ENCODE measurements at places on chromosomes 7 and 10. TPM values are rescaled to one million over a fixed set of nuclear protein-coding genes. Genes with fewer than 3 reads are reported as not detected.

COL28A1 gene
- total RNA-seq, result 0.29 TPM

RPA3 gene
- 44.2 TPM for total RNA-seq

UNCX gene
- total RNA-seq, result not detected

CDNF gene
- total RNA-seq, result 2.9 TPM

FAM25A gene
- total RNA-seq, result not detected

PNLIPRP1 gene
- not detected for total RNA-seq

FXYD4 gene
- total RNA-seq, result not detected

GIMAP7 gene
- total RNA-seq, result not detected

ACSL5 gene
- 0.68 TPM for total RNA-seq

- H3K27ac ChIP-seq, result no peak overlapping the region
- no peaks in the 10 kb centered on the region for H3K4me1 ChIP-seq
- H3K4me3 ChIP-seq, result no peak overlapping the region
- no peaks in the 10 kb centered on the region for H3K36me3 ChIP-seq
- DNase-seq, result no peak
- peaks cover 38% of the 10 kb centered on the region for H3K27me3 ChIP-seq
Measured at GRCh38 chr10:45376371-45376801, 2.4 kb downstream of the ALOX5 start.

DNA sequence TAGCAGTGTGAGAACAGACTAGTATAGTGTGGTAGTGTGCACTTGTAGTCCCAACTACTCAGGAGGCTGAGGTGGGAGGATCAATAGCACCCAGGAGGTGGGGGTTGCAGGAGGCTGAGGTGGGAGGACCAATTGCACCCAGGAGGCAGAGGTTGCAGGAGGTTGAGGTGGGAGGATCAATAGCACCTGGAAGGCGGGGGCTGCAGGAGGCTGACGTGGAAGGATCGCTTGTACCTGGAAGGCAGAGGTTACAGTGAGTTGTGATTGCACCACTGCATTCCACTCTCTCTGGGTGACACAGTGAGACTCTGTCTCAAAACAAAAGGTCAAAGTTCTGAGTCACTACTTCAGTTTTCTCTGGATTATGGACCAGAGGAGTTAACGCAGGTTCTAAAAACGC is 22.6 kb upstream of the DIP2C start:
- no peak overlapping the region for H3K27ac ChIP-seq
- peaks cover 41% of the 10 kb centered on the region for H3K27me3 ChIP-seq
- peak; percentile 51 for DNase-seq
- no peak overlapping the region for H3K4me3 ChIP-seq
- H3K36me3 ChIP-seq, result peaks cover 3% of the 10 kb centered on the region

- H3K36me3 ChIP-seq, result no peaks in the 10 kb centered on the region
- peak overlapping the region; percentile 30 for H3K4me3 ChIP-seq
- peaks cover 33% of the 10 kb centered on the region for H3K4me1 ChIP-seq
- DNase-seq, result peak; percentile 91
- no peaks in the 10 kb centered on the region for H3K27me3 ChIP-seq
Measured at GRCh38 chr10:18005781-18006456, 54.2 kb downstream of the SLC39A12 start.

- no peaks in the 10 kb centered on the region for H3K27me3 ChIP-seq
- peaks cover 15% of the 10 kb centered on the region for H3K4me1 ChIP-seq
- H3K4me3 ChIP-seq, result no peak overlapping the region
- no peak overlapping the region for H3K27ac ChIP-seq
- DNase-seq, result no peak
Measured at GRCh38 chr7:7434329-7434728, 101.3 kb downstream of the COL28A1 start.

DNA sequence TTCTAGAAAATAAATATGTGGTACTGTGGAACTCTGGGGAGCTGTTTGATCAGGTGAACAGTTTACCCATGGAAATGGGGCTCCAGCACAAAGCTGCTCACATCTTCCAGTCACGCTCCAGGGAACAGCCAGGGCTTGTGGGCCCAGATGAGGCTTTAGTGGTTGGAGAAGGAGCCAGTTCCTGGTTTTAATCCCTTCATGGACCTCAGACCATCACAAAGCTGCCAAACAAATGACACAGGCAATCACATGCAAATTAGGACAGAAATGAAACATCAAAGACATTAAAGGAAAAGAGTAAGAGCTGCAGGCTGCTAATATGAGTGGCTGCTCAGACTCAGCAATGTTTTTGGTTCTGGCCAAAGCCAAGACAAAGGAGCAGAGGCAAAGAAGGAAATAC is 2.2 kb upstream of the ATP6V0E2 start:
- H3K27me3 ChIP-seq, result no peaks in the 10 kb centered on the region
- DNase-seq, result no peak
- no peak overlapping the region for H3K27ac ChIP-seq
- H3K36me3 ChIP-seq, result no peaks in the 10 kb centered on the region

DNA sequence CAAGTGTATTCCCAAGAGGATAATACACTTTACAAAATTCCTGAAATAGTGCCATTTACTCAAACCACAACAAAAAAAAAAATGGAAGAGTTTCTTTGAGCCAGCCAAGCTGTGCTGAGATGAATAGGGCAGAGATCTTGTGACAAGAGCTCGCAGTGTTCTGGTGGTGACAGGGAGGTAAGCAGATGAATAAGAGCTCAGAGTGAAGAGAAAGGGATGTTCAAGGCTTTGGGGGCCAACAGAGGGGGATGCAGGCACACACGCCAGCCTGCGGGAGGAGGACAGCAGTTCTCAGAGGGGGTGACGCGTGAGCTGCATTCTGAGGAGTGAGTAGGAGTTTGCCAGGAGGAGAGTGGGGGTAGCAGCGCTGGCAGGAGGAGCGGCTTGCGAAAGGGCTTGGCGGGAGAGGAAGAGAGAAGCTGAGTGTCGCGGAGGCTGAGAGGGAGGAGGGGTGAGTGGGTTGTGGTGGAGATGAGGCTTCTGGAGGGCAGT is 194.4 kb upstream of the IMMP2L start:
- H3K4me1 ChIP-seq, result peaks cover 6% of the 10 kb centered on the region
- H3K4me3 ChIP-seq, result no peak overlapping the region
- DNase-seq, result no peak
- no peak overlapping the region for H3K27ac ChIP-seq
- H3K36me3 ChIP-seq, result peaks cover 14% of the 10 kb centered on the region
- no peaks in the 10 kb centered on the region for H3K27me3 ChIP-seq

Data from MCF 10A (cell line).